ENCODE measurements at places on chromosomes 11 and 22. TPM values are rescaled to one million over a fixed set of nuclear protein-coding genes. Genes with fewer than 3 reads are reported as not detected.

RFPL2 gene
- total RNA-seq = 0.31 TPM

MALAT1 gene
- total RNA-seq = 11,800 TPM

CBLIF gene
- not detected for total RNA-seq

PDGFD gene
- 13.1 TPM for total RNA-seq

- DNase-seq = no peak
These were observed 60.5 kb upstream of the IZUMO1R start for GRCh38 chr11:94243571-94244515.

CATSPER1 gene
- total RNA-seq = not detected
